ENCODE measurements at places on chromosomes 3 and 15. TPM values are rescaled to one million over a fixed set of nuclear protein-coding genes. Genes with fewer than 3 reads are reported as not detected.
A peak's percentile ranks its signal among the peaks of the same experiment; 100 is the strongest.

The C3orf85 gene
- not detected for total RNA-seq

The SKOR1 gene
- total RNA-seq, result 0.25 TPM

The PCLAF gene
- total RNA-seq, result 110 TPM

The ALS2CL gene
- 7.4 TPM for total RNA-seq

The SLC38A3 gene
- total RNA-seq, result not detected

DNA sequence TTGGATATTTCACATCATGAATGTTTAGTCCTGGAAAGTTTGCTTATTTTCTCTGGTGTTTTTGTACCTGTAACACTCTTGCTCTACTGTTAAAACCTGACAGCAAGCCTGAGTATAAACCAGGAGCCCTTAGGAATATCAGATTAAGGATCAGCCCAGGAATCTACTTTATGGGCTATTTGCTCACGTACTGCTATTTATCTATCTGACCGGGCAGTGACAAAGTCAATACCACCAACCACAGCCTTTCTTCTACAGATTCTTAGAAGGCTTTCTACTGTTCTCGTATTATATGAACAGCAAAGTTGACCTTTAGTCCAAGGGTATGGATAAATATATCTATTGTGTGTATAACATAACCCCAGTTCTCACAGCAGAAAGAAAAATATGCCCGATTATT lies 521.2 kb downstream of the RBMS3 start:
- H3K27ac ChIP-seq, result no peak overlapping the region
- no peaks in the 10 kb centered on the region for H3K36me3 ChIP-seq
- H3K4me1 ChIP-seq, result no peaks in the 10 kb centered on the region
- no peaks in the 10 kb centered on the region for H3K27me3 ChIP-seq

DNA sequence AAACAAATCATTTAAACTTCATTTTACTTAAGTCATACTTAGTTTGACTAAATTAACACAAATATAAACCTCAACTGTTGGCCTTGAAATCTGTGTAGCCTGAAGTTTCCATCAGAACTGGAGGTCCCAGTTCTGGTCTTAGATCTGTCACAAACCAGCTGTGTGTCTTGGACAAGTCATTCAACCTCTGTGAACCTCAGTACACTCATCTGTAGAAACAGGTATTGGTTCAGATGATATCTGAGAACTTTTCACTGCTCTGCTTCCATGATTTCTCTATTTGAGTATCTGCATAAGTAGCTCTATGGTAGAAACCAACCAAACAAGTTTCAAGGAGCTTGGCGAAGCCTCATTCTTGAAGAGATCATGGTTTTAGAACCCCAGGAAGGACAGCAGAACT lies 60.4 kb upstream of the SLC2A2 start:
- DNase-seq, result no peak
- H3K36me3 ChIP-seq, result peaks cover 47% of the 10 kb centered on the region
- peaks cover 6% of the 10 kb centered on the region for H3K4me1 ChIP-seq
- no peak overlapping the region for H3K27ac ChIP-seq
- H3K27me3 ChIP-seq, result no peaks in the 10 kb centered on the region

DNA sequence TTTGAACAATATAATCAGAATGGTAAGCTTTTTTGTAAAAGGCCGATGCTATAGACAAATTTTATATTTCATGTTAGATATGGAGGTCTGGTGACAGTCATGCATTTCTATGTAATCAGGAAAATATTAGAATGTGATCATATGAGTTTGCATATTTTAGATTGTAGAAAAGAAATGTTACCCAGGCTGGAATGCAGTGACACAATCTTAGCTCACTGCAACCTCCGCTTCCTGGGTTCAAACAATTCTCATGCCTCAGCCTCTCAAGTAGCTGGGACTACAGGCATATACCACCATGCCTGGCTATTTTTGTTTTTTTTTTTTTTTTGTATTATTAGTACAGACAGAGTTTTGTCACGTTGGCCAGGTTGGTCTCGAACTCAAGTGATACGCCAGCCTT lies 152.0 kb downstream of the LMLN start:
- H3K36me3 ChIP-seq, result peaks cover 6% of the 10 kb centered on the region
- H3K27me3 ChIP-seq, result peaks cover 43% of the 10 kb centered on the region
- no peak overlapping the region for H3K27ac ChIP-seq
- DNase-seq, result no peak
- H3K4me3 ChIP-seq, result no peak overlapping the region
- peaks cover 6% of the 10 kb centered on the region for H3K4me1 ChIP-seq

DNA sequence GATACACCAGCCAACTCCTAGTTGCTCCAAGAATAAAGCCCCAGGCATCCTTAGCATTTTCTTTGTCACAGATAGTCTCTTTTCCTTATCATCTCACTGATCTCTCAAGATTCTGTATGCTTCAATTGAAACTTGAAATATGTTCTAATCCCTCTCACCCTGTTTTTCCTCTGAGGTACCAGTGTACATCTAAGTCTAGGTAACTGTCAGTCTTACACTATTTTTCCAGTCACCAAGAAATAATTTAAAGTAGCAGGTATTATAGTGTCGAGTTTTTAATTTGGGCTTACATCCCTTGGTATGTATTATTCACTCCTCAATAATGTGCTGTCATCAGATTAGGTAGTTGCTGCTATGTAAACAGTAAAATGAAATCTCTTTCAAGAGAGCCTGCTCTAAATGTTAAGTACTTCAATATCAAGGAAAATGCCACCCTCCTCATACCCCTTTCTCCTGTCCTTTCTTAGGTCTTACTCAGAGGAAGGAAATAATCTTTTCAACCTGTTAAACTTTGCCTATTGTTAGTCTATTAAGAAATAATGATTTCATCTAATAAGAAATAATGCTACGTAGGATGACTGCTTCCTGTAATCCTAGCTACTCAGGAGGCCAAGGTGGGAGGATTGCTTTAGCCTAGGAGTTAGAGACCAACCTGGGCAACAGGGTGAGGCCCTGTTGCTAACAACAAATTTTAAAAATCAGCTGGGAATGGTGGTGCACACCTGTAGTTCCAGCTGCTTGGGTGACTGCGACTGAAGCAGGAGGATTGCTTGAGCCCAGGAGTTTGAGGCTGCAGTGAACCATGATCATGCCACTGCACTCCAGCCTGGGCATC lies 39.8 kb downstream of the TSC22D2 start:
- peaks cover 9% of the 10 kb centered on the region for H3K4me1 ChIP-seq
- no peak for DNase-seq
- H3K27ac ChIP-seq, result no peak overlapping the region
- H3K36me3 ChIP-seq, result peaks cover 4% of the 10 kb centered on the region
- H3K27me3 ChIP-seq, result no peaks in the 10 kb centered on the region

GRCh38 chr3:134277066-134277660 lies 26.5 kb upstream of the RYK start:
- H3K4me3 ChIP-seq, result no peak overlapping the region
- no peaks in the 10 kb centered on the region for H3K4me1 ChIP-seq
- DNase-seq, result no peak
- no peaks in the 10 kb centered on the region for H3K36me3 ChIP-seq
- H3K27ac ChIP-seq, result no peak overlapping the region
- peaks cover 73% of the 10 kb centered on the region for H3K27me3 ChIP-seq

DNA sequence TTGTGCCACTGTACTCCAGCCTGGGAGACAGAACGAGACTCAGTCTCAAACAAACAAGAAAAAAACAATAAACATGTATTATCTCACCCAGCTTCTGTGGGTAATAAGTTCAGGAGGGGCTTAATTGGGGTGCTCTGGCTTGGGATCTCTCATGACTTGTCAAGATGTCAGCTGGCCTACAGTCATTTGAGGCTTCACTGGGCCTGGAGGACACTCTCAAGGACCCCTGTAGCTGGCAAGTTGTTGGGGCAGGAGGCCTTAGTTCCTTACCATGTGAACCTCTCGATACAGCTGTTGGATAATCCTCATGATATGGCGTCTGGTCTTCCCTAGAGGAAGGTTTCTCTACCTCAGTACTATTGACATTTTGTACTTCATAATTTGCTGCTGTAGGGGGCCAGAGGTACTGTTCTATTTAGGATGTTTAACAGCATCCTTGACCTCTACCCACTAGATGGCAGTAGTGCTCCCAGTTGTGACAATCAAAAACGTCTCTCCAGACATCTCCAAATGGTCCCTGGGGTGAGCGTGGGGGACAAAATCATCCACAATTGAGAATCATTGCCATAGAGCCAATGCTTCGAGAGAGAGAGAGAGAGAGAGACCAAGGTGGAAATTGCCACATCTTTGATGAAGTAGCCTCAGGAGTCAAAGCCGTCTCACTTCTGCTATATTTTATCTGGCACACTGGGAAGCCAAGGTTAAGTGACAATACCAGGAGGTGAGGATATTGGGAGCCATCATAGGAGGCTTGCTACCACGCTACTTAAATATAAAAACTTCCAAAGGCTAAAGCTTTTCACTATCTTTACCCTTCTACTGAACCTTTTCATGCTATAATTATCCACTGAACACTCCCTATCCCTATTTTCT lies 23.9 kb upstream of the SLTM start:
- H3K4me3 ChIP-seq, result no peak overlapping the region
- H3K36me3 ChIP-seq, result no peaks in the 10 kb centered on the region
- peak; percentile 65 for DNase-seq
- H3K27ac ChIP-seq, result no peak overlapping the region
- peaks cover 15% of the 10 kb centered on the region for H3K4me1 ChIP-seq

DNA sequence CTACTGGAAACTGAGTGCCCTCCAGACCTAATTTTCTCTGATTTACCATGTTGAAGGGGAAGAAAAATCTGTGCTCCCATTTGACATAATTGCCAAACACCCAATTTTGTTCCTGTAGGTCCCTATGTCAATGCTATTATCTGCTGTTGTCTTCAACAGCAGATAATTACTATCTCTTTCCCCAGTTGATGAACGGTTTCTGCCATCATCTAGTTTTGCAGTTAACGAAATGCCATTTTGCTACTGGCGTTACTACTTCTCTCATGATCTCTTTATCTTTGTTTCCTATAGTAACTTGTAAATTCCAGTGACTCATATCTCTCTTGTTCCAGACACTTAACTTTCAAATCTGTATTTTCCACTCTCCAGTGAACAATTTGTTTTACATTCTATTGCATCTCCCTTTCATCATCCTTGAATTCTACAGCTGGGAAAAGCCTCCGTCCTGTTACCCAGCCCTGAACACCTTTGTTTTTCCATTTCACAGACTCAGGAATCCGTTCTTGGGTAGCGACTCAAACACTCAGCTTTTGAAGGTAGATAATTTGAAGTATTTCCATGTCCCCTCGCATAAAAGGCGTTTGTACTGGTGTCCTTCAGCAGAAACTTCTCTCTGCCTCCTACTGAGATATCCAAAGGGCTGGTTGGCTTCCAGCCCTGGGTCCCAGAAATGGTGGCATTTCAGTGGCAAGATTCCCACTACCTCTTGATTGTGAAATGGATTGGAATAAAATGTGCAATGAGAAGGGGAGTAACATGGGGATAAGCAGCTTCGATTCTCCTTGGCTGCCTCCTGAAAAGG lies 111.7 kb downstream of the FOXB1 start:
- H3K4me1 ChIP-seq, result peaks cover 35% of the 10 kb centered on the region
- H3K36me3 ChIP-seq, result no peaks in the 10 kb centered on the region
- DNase-seq, result no peak
- no peaks in the 10 kb centered on the region for H3K27me3 ChIP-seq
- H3K4me3 ChIP-seq, result no peak overlapping the region

GRCh38 chr15:54579855-54580254 lies 601.6 kb downstream of the UNC13C start:
- H3K27me3 ChIP-seq, result no peaks in the 10 kb centered on the region
- H3K27ac ChIP-seq, result no peak overlapping the region
- no peak for DNase-seq
- H3K4me3 ChIP-seq, result no peak overlapping the region

Measured in activated CD4-positive, alpha-beta memory T cell treated with anti-CD3 and anti-CD28 coated beads, Interleukin-2, amount 10 ng/mL, durations not matched to agents 7 days and 5 days (primary cell).